Ovary (tissue), 10 donors: ENCODE measurements at places on chromosomes 7 and 10.

DNA sequence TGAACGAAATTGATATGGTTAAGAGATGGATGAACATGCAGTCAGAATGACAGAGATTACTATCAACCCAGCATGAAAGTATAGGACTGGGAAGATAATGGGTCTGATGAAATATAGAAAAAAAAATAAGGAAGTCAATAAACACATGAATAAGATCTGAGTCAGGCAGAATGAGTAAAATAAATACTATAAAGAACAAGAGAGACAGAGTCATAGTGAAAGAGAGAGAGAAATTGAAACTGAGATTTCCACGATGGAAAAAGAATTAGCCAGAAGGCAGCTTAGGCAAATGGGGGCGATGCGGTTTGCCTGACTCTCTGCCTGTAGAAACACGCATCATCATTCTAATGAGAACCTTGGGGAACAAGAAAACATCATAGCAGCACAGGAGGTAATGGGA, 26.6 kb downstream of the SEMA3D start:
- no peak overlapping the region for H3K27ac ChIP-seq
- DNase-seq = no peak
- H3K27me3 ChIP-seq = no peaks in the 10 kb centered on the region

DNA sequence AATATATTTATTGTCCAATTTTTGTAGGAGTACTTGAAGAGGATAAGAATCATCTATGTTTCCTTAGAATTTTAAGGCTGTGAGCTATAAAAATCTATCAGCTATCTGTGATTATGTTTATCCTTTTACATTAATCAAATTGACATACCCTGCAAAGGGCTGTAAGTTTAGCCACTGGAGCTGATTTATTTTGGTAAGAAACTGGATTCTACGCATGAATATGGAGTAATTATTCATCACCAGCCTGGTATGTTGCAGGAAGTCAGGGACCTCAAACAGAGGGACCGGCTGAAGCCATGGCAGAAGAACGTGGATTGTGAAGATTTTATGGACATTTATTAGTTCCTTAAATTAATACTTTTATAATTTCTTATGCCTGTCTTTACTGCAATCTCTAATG, 696.9 kb downstream of the DNAJB9 start:
- DNase-seq = no peak
- H3K27me3 ChIP-seq = no peaks in the 10 kb centered on the region
- H3K4me3 ChIP-seq = no peak overlapping the region
- H3K4me1 ChIP-seq = no peaks in the 10 kb centered on the region

DNA sequence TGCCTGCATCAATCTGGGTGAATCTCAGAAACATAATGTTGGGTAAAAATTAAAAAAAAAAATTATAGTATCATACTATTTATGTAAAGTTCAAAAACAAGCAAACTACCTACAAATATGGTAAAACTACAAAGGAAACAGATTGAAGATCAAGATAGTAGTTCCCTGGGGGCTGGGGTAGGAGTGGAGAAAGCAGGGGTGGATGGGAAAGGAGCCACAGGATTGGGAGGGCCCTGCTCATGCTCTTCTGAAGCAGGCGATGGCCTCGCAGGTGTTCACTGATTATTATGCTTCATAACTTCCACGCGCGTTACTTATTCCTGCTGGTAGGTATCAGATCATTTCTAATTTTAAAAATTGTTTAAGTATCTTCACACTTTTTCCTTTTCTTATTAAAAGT, 96.0 kb upstream of the GATA3 start:
- no peak for DNase-seq
- no peaks in the 10 kb centered on the region for H3K36me3 ChIP-seq
- no peaks in the 10 kb centered on the region for H3K4me1 ChIP-seq
- H3K27me3 ChIP-seq = no peaks in the 10 kb centered on the region

GRCh38 chr10:9577746-9578145, 1439.9 kb upstream of the CELF2 start:
- no peak for DNase-seq
- no peaks in the 10 kb centered on the region for H3K4me1 ChIP-seq
- no peak overlapping the region for H3K27ac ChIP-seq
- H3K36me3 ChIP-seq = no peaks in the 10 kb centered on the region
- no peaks in the 10 kb centered on the region for H3K27me3 ChIP-seq

GRCh38 chr10:17067376-17068264, 62.0 kb downstream of the CUBN start:
- H3K4me1 ChIP-seq = peaks cover 4% of the 10 kb centered on the region
- H3K27me3 ChIP-seq = no peaks in the 10 kb centered on the region
- no peaks in the 10 kb centered on the region for H3K36me3 ChIP-seq
- H3K27ac ChIP-seq = no peak overlapping the region
- DNase-seq = no peak

DNA sequence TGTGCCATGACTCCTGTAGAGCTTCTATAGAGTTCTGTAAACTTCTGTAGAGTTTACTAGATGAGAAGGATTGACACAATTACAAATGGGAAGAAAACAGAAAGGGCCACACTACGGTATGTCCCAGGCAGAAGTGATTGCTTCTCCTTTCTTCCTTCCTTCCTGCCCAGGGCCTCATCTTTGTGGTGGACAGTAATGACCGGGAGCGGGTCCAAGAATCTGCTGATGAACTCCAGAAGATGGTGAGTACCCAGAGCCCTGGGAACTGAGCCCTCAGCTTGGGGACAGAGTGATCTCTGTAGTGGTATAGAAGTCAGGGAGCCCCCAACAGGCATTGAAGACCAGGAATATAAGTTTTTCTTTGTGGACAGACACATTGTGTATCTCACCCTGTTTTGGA, 1.7 kb downstream of the ARF5 start:
- DNase-seq = no peak
- H3K4me1 ChIP-seq = peaks cover 2% of the 10 kb centered on the region
- H3K27me3 ChIP-seq = no peaks in the 10 kb centered on the region
- H3K27ac ChIP-seq = no peak overlapping the region
- no peaks in the 10 kb centered on the region for H3K36me3 ChIP-seq

DNA sequence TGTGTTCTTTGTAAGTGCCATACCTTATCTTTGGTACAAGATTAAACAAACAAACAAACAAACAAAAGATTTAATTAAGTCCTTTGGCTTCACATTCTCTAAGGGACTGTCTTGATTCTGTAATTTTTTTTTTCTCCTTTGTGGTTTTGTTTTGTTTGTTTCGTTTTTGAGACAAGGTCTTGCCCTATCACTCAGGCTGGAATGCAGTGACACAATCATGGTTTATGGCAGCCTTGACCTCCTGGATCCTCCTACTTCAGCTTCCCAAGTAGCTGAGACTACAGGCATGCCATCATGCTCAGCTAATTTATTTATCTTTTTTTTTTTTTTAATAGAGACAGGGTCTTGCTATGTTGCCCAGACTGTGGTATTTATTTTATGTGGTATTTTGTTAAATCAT, 165.8 kb downstream of the LRRC4 start:
- H3K4me1 ChIP-seq = no peaks in the 10 kb centered on the region
- H3K36me3 ChIP-seq = no peaks in the 10 kb centered on the region
- H3K27ac ChIP-seq = no peak overlapping the region
- H3K27me3 ChIP-seq = no peaks in the 10 kb centered on the region
- no peak overlapping the region for H3K4me3 ChIP-seq

DNA sequence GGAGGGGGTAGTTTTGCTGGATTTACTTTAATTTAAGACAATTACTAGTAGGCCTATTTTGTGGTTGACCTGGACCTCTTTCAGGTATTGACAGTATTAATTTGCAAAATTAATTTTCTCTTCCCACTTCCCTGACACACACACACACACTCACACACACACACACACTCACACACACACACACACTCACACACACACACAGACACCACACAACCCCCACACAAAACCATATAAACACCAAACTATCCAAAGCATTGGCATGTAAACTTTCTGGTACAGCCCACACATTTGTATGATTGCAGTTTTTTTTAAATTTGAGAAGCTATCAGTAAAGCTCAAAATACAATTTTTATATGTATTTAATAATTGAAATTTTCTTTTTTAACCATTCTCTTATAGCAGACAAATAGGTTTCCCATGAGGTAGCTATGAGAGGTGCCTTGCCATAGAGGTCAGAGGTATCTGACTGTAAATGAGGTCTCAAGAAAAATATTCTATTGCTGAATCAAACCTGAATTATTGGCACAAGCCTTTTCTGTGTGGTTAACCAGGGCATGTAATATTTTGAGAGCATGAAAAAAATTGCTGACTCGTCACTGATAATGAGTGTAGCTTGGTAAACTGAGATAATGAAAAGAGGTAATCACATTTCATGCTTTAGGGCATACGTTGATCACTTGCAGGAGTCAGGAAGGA, 306.5 kb downstream of the GATA3 start:
- no peak overlapping the region for H3K27ac ChIP-seq
- DNase-seq = no peak
- H3K36me3 ChIP-seq = no peaks in the 10 kb centered on the region
- H3K4me1 ChIP-seq = no peaks in the 10 kb centered on the region
- no peaks in the 10 kb centered on the region for H3K27me3 ChIP-seq
